T-cell (primary cell): ENCODE measurements at places on chromosomes 6 and 20. TPM values are rescaled to one million over a fixed set of nuclear protein-coding genes. Genes with fewer than 3 reads are reported as not detected.

DNA sequence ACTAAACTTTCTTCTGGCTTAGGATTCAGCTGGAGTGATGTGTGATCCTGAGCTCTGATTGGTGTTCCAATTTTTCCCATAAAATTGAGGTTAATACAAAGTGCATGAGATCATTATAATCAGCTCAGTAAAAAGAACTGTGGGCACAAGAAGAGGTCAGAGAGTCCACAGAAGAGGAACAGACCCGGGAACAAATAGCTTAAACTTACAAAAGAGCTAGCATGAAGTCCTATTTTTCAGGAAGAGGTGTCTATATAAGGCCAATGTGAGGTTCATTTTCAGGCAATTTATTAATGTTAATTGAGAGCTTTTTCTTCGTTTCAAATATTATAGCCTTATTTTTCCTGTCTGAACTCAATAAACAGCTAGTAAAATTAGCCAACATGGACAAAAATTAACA is 26.9 kb upstream of the STX11 start:
- DNase-seq = no peak

DNA sequence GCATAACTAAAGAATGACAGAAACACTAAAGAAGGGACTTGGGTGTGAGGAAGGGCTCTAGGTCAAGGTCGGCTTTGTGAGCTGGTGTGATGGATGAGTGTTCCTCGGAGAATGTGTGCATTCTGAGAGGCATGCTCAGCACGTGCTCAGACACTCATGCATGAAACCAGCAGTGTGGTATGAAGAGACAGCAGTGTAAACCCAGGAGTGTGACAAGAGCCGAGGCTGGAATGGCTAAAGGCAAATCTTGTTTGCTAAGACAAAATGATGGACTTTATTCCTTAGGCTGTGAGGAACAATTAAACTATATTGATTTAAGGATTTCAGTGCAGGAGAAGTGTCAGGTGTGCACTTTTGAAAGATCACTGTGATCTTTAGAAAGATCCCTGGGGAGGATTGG is 107.4 kb upstream of the MAP7 start:
- DNase-seq = no peak

DNA sequence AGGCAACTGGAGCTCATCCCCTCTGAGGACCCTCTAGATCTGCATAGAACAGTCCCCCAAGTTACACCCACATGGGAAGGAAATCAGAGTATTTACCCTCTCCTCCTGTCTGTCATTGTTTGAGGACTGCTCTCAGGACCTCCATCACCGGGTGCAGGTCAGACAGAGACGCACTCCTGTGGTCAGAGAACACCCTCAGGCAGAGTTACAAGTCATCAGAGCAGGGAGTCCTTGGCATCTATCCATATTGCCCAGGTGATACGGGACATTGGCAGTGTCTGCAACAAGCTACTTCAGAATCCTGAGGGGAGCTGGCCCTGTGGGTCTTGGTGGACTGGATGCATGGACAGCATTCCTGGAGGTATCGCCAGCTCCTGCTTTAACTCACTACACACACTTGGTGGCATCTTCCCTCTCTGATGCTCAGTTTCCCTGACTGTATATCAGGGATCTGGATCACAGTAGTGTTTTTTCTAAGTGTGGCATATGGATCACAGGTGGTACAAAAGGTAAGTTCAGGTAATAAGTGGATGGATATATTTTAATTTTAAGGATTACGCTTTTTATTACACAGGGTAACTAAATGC is 15.1 kb upstream of the ISM1 start:
- DNase-seq = no peak

- no peak for DNase-seq
These were observed 1.5 kb downstream of the SYNDIG1 start for GRCh38 chr20:24470746-24471582.

DNA sequence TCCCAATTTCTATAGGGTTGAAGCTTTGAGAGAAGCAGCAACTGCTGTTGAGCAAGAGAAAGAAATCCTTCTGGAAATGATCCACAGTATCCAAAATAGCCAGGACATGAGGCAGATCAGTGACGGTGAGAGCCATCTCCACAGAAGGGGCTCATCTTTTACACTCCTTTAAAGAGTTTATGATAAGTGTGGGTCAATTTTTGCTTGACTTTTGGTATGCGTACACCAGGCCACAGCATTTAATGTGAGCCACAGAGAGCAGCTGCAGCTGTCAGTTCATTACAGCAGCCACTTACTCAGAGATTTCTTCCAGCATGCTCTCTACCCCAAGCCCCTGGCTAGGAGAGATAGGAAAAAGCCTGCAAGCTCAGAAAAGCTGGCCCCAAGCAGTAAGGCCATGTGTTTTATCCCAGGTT is 9.9 kb downstream of the BAG2 start:
- DNase-seq = no peak

GRCh38 chr20:20594171-20594530 is 118.3 kb downstream of the RALGAPA2 start:
- no peak for DNase-seq

DNA sequence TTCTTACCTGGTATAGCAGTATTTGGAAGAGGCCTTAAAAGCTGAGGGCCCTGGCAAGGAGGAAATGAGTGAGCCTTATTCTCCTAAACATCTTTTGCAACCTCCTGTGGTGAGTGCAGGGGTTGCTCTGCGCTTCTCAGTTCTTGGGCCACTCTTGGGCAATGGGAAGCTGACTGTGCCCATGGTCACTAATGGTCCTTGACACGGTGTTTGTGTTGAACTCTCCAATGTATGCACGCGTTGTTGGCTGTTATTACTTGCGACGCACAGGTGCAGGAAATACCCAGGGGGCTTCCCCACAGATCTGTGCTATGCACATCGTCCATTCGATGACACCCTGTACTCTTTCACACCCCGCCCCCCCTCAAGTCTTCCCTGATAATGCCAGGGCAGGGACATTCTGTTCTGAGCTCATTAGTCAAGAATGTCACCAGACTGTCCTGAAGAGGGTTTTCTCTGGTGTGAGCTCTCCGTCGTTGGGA is 79.7 kb downstream of the EDN1 start:
- DNase-seq = no peak

GRCh38 chr6:28985462-28986164 is 19.5 kb downstream of the ZNF311 start:
- no peak for DNase-seq

DNA sequence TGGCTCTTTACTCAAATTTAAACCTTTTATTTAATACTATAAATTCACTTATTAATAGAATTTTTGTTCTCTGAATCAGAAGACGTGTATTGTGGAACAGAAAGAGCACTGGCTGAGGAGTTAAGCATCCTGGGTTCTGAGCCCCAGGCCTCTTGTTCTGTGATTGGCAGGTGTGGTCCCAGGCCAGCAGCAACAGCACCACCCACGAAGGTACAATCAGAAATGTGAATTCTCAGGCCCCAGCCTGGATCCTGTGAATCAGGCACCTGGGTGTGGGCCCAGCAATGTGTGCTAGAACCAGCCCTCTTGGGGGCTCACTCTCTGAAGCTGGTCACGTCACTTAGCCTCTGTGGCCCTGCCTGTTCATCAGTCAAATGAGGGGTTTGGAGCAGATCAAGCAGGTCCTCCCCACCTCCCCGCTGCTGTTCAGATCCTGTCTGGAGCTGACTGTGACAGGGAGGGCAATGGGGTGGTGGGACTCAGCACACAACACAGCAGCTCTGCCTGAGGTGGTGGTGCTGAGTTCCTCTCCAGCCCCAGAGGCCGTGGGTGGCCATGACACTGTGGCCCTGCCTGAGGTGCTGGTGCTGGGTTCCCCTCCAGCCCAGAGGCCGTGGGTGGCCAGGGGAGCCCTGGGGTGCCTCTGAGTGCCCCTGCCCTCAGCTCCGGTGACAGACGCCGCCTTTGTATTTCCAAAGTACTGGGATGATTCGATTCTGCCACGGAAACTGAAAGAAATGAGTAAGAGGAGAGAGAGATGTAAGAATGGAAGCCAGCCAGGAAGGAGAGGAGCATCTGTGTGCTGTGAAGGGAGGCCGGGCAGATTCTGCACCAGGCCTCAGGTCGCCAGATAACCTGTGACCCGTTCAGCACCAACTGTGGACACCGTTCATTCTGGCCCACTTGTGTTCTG is 41.6 kb upstream of the FRMD1 start:
- no peak for DNase-seq

GRCh38 chr6:17851720-17852161 is 135.7 kb downstream of the KIF13A start:
- no peak for DNase-seq

DNA sequence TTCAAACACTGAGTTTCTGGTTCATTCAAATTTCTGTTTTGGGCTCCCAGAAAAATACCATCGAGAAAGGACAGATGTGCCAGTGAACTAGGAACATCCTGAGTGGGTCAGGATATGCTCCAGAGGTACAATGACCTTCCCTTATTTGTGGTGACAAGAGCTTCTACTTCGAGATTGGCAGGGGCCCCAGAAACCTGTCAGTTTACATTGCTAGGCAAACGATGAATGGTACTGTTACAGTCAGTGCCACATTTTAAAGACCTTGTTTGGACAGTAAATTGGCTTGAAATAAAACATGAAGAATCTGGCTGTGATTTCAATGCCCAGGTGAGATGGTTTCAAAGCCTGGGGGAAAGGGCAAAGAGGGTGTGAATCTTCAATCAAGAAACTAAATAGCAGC is 454.5 kb upstream of the ID4 start:
- DNase-seq = no peak

The TINAG gene
- not detected for total RNA-seq

The SLC35F1 gene
- total RNA-seq = not detected

The VIP gene
- not detected for total RNA-seq

The TMEM63B gene
- total RNA-seq = 16.6 TPM

The PTCRA gene
- not detected for total RNA-seq

The PROKR2 gene
- not detected for total RNA-seq

The DNAH8 gene
- 0.12 TPM for total RNA-seq

The HLA-DOA gene
- total RNA-seq = 9.3 TPM

The OR2J3 gene
- not detected for total RNA-seq
